Activated naive CD4-positive, alpha-beta T cell treated with anti-CD3 and anti-CD28 coated beads, Interleukin-2, amount 10 ng/mL, durations not matched to agents 7 days and 5 days (primary cell): ENCODE measurements at places on chromosomes 3 and 15.

- H3K36me3 ChIP-seq = no peaks in the 10 kb centered on the region
- H3K4me3 ChIP-seq = no peak overlapping the region
- no peaks in the 10 kb centered on the region for H3K27me3 ChIP-seq
- no peaks in the 10 kb centered on the region for H3K4me1 ChIP-seq
- H3K27ac ChIP-seq = no peak overlapping the region
Measured at GRCh38 chr3:157776861-157777260, 273.6 kb upstream of the VEPH1 start.

DNA sequence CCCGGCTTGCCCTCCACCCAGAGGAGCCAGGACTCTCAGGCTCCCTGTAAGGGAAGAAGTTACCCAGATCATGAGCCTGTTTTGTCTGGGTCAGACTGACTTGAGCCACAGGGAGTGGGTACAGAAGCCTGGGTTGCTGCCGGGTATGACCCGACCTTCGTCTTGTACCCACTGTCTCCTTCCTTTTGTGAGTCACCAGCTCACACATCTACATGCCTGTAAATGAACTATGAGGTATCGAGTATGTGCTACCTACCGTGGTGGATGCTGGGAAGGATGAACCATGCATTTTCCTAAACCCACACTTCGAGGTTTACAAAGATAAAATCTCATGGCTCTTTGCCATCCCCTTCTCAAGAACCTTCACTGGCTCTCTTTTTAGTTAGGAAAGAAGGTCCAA is 56.9 kb downstream of the CACNA1D start:
- DNase-seq = no peak
- H3K27ac ChIP-seq = no peak overlapping the region
- no peaks in the 10 kb centered on the region for H3K36me3 ChIP-seq
- H3K4me3 ChIP-seq = no peak overlapping the region
- H3K4me1 ChIP-seq = no peaks in the 10 kb centered on the region
- H3K27me3 ChIP-seq = peaks cover 13% of the 10 kb centered on the region

- H3K27me3 ChIP-seq = peaks cover 4% of the 10 kb centered on the region
- H3K4me3 ChIP-seq = no peak overlapping the region
- no peak overlapping the region for H3K27ac ChIP-seq
- H3K36me3 ChIP-seq = no peaks in the 10 kb centered on the region
Measured at GRCh38 chr3:36543276-36543997, 163.1 kb downstream of the STAC start.

GRCh38 chr3:150756491-150757059 is 6.4 kb downstream of the SIAH2 start:
- no peaks in the 10 kb centered on the region for H3K27me3 ChIP-seq
- no peak for DNase-seq
- peaks cover 66% of the 10 kb centered on the region for H3K36me3 ChIP-seq
- no peak overlapping the region for H3K27ac ChIP-seq

- DNase-seq = no peak
- H3K36me3 ChIP-seq = no peaks in the 10 kb centered on the region
- no peak overlapping the region for H3K27ac ChIP-seq
- peaks cover 31% of the 10 kb centered on the region for H3K4me1 ChIP-seq
- H3K27me3 ChIP-seq = peaks cover 65% of the 10 kb centered on the region
- H3K4me3 ChIP-seq = no peak overlapping the region
Measured at GRCh38 chr15:75736256-75736655, 23.6 kb upstream of the CSPG4 start.

DNA sequence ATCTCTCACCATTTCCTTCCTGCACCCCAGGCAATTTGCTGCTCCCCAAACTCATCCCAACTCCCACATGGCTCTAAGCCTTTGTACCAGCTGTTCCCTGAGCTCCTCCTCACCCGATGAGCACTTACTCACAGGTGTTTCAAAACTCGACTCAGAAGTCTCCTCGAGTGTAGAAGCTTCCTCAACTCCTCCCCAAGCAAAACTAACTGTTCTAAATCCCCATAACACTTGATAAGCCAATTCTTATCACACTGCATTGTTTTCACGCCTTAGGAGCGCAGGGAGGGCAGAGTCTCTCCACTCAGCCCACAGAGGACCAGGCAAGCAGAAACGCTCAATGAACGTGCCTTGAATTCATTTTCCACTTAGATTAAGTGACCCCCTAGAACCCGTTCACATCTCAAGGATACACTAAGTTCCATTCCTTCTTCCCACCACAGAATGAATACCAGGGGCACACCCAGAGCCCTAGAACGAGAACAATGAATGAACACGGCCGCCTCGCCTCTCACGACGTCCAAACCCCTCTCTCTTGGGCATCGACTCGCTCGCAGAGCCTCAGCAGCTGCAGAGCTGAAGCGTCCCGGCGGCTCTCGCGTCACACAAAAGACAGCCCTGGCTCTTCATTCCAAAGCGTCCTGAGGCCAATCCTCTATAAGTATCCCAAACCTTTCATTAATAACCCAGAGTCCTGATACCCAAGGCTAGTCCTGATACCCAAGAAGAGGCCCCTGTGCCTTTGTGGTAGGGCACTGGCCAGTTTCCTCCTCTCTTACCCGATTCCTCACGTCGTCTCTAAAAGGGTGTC is 1.1 kb downstream of the RAF1 start:
- H3K36me3 ChIP-seq = peaks cover 11% of the 10 kb centered on the region
- H3K4me1 ChIP-seq = peaks cover 37% of the 10 kb centered on the region
- H3K4me3 ChIP-seq = peak overlapping the region; percentile 84

GRCh38 chr15:71180986-71181853 is 65.9 kb downstream of the THSD4 start:
- H3K36me3 ChIP-seq = no peaks in the 10 kb centered on the region
- DNase-seq = no peak
- no peak overlapping the region for H3K27ac ChIP-seq
- H3K27me3 ChIP-seq = no peaks in the 10 kb centered on the region
- H3K4me1 ChIP-seq = no peaks in the 10 kb centered on the region
- H3K4me3 ChIP-seq = no peak overlapping the region

DNA sequence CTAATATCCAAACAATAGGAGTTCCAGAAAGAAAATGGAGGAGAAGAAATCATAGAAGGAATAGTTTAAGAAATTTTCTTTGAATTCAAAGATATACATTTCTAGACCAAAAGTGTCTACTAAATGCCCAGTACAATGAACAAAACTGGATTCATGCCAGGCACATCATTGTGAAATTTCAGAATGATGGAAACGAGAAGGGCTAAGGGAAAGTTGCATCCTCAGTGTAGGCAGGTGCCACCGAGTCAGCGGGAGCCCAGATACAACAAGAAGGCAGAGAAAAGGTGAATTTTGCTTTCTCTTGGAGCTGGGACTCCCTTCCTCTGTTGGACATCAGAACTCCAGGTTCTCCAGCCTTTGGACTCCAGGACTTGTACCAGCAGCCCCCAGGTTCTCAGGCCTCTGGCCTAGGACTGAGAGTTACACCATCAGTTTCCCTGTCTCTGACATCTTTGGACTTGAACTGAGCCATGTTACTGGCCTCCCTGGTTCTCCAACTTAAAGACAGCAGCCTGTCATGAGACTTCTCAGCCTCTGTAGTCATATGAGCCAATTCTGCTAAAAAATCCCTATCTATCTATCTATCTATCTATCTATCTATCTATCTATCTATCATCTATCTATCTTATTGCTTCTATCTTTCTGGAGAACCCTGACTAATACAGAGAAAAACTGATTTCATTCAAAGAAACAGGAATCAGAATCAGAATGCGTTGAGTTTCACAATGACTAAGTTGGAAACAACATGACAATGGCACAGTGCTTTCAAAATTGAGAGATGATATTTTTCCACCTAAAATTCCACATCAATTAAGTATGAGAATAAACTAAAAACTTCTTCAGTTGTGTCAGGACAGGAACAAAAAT is 207.7 kb downstream of the FAM43A start:
- DNase-seq = no peak
- H3K4me3 ChIP-seq = no peak overlapping the region
- H3K27me3 ChIP-seq = peaks cover 23% of the 10 kb centered on the region
- peaks cover 2% of the 10 kb centered on the region for H3K4me1 ChIP-seq
- H3K36me3 ChIP-seq = no peaks in the 10 kb centered on the region
- H3K27ac ChIP-seq = no peak overlapping the region

DNA sequence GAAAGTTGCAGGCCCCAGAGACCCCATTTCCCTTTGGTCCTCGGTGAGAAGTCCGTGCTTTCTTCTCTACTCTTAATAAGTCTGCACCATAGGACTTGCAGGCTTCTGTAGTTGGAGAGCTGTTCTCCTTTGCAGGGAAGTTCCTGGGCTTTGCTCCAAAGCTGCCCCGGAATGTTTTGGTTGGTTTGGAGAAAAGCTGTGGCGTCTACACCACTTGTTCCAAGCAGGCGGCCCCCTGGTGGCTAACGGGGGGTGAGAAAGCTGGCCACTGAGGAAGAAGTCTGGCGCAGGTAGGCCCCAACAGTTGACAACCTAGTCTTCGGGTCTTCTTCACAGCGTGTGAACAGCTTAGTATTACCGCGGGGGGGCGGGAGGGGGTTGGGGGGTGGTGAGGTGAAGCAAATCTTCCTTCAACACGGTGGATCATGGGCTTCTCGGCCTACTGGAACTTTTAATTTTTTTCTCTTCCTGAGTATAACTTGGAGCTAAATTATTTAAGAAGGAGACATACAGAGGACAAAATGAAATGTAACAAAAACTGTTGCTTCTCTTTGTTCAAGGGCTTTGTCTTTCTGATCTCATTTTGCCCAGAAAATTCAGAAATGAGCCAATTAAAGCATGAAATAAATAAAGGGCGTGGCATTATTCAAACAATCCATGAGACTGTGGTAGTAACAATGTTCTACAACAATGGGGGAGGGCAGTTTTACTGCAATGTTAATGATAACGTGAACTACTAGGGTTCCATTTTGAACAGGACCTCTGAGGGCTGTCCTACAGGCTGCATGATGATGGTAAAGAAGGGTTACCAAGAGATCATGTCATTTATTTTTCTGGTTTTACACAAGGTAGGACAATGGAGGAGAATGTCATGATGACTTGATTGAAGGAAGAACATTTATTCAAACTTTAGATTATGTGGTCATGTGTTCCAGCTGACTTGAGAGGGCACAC is 2.2 kb upstream of the THRB start:
- no peak overlapping the region for H3K27ac ChIP-seq
- no peak for DNase-seq
- peaks cover 32% of the 10 kb centered on the region for H3K27me3 ChIP-seq
- H3K4me1 ChIP-seq = peaks cover 2% of the 10 kb centered on the region
- H3K36me3 ChIP-seq = peaks cover 1% of the 10 kb centered on the region
- no peak overlapping the region for H3K4me3 ChIP-seq

- no peaks in the 10 kb centered on the region for H3K4me1 ChIP-seq
- H3K4me3 ChIP-seq = no peak overlapping the region
- no peak overlapping the region for H3K27ac ChIP-seq
Measured at GRCh38 chr3:8825153-8825825, 55.9 kb upstream of the OXTR start.

- H3K36me3 ChIP-seq = no peaks in the 10 kb centered on the region
- DNase-seq = peak; percentile 54
- H3K4me1 ChIP-seq = peaks cover 3% of the 10 kb centered on the region
- no peak overlapping the region for H3K27ac ChIP-seq
- no peak overlapping the region for H3K4me3 ChIP-seq
Measured at GRCh38 chr3:160003520-160004128, 15.0 kb downstream of the IL12A start.

DNA sequence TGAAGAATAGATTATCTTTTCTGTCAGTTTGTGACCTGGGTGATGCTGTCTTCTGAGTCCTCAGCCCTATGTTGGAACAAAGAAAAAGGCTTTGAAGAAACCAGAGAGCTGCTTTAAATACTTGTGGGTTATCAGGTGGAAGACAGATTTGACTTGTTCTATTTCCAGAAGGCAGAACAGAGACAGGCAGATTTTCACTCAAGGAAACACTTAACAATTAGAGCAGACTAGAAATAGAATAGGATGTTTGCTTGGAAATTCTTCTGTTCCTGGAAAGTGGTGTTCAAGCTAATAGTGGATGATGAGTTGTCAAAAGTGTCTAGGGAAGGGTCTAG is 219.4 kb downstream of the UBE2E2 start:
- no peak for DNase-seq
- H3K27me3 ChIP-seq = no peaks in the 10 kb centered on the region
- no peaks in the 10 kb centered on the region for H3K36me3 ChIP-seq
- no peak overlapping the region for H3K4me3 ChIP-seq
- H3K27ac ChIP-seq = no peak overlapping the region

GRCh38 chr3:111598552-111598951 is 3.4 kb upstream of the ZBED2 start:
- no peaks in the 10 kb centered on the region for H3K27me3 ChIP-seq
- H3K4me1 ChIP-seq = peaks cover 55% of the 10 kb centered on the region
- H3K4me3 ChIP-seq = no peak overlapping the region
- no peak overlapping the region for H3K27ac ChIP-seq
- no peak for DNase-seq

GRCh38 chr3:126119976-126120375 is 36.1 kb upstream of the SLC41A3 start:
- no peaks in the 10 kb centered on the region for H3K36me3 ChIP-seq
- H3K4me1 ChIP-seq = no peaks in the 10 kb centered on the region
- H3K27ac ChIP-seq = no peak overlapping the region
- peaks cover 16% of the 10 kb centered on the region for H3K27me3 ChIP-seq

DNA sequence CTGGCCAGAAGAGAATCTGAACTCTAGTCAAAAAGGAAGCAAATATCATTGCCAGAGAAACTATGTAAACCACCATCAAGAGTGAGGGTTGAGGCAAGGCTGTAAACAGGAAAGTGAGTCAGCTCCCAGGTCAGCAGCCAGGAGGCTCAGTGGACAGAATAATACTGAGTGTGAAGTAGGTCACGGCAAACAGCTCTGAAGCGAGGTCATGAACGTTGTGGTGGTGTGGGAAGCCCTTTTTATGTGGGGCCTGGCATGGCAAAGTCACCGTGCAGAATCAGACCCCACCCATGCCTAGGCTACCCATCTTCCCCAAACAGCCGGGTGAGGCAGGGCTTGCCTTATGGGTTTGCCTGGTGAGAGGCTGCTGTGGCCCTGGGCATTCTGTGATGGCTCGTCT is 43.9 kb downstream of the THBS1 start:
- peak; percentile 79 for DNase-seq
- peak overlapping the region; percentile 24 for H3K4me3 ChIP-seq
- H3K27me3 ChIP-seq = peaks cover 2% of the 10 kb centered on the region
- H3K36me3 ChIP-seq = peaks cover 36% of the 10 kb centered on the region
- H3K27ac ChIP-seq = peak overlapping the region; percentile 98
- H3K4me1 ChIP-seq = peaks cover 80% of the 10 kb centered on the region

GRCh38 chr3:177451301-177451750 is 254.0 kb upstream of the TBL1XR1 start:
- H3K27ac ChIP-seq = no peak overlapping the region
- H3K36me3 ChIP-seq = no peaks in the 10 kb centered on the region
- no peak overlapping the region for H3K4me3 ChIP-seq
- H3K4me1 ChIP-seq = peaks cover 12% of the 10 kb centered on the region
- no peaks in the 10 kb centered on the region for H3K27me3 ChIP-seq

DNA sequence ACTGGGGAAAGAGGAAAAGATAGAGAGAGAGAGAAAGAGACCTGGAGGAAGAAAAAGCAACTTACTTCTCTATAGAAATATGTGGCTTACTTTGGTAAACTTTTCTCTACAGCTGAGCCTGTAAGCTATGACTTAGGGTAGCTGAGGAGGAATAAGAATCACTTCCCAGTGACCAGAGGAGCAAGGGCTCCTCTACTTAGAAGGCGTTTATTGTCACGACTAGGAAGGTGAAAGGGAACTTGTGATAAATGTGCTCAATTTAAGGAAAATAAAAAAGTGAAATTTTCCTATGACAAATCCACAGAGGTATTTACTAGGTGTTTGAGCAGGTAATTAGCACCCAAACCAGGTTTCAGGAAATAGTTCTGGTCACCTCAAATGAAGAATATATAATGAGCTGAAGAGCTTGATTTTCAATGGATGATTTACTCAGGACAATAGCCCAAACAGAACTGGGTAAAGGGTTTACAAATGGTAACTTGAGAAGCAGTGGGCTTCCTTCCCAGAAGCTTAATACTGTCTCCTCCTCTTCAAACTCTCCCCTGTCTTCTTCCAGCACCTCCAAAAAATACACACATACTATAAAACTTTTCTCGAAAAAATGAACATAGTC is 46.1 kb downstream of the SOX2 start:
- no peaks in the 10 kb centered on the region for H3K27me3 ChIP-seq
- H3K27ac ChIP-seq = no peak overlapping the region
- DNase-seq = no peak
- no peak overlapping the region for H3K4me3 ChIP-seq
